ENCODE measurements at places on chromosomes 11 and 22.
A peak's percentile ranks its signal among the peaks of the same experiment; 100 is the strongest.

- no peak for DNase-seq
Observed at GRCh38 chr11:115741376-115742107, 237.3 kb upstream of the CADM1 start.

DNA sequence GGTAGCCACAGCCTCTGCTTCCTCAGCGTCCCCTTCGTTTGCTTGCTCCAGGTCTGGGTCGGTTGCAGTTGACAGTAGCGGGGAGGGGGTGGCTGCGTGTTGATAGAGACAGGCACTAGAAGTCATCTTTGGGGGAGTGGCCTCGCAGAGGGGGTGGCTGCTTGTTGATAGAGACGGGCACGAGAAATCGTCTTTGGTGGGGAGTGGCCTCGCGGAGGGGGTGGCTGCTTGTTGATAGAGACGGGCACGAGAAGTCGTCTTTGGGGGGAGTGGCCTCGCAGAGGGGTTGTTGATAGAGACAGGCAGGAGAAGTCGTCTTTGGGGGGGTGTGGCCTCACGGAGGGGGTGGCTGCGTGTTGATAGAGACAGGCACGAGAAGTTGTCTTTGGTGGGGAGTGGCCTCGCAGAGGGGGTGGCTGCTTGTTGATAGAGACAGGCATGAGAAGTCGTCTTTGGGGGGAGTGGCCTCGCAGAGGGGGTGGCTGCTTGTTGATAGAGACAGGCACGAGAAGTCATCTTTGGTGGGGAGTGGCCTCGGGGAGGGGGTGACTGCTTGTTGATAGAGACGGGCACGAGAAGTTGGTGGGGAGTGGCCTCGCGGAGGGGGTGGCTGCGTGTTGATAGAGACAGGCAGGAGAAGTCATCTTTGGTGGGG is 328.3 kb downstream of the TBC1D22A start:
- DNase-seq = no peak

DNA sequence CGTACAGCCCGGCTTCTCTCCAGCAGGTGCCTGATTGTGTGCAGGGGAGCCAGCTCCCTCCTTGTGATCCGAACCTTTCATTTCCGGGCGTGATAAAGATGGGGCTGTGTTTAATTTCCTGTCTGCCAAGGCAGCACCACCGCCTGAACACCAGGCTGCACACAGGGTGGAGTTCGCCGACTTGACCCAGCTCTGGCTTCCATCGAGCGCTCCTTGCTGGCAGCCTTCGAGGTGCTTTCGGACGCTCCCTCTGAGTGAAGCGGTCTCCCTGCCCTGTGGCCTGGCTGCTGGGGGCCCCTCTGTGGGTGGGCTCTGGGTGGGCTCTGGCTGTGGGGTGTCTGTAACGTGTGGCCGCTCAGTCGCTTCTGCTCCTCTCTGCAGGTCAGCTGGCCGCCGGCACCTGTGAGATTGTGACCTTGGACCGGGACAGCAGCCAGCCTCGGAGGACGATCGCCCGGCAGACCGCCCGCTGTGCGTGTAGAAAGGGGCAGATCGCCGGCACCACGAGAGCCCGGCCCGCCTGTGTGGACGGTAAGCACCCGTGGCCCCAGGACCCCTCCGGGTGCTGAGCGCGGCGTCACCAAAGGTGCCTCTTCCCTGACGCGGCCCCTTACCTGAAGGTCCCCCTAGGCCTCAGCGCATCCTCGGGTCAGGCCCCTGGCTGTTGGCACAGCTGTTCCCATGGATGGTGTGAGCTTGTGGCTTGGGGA is 1181.3 kb downstream of the BRD1 start:
- no peak for DNase-seq

GRCh38 chr11:102047305-102047924 is at the start of gene CFAP300:
Gene CFAP300, plus strand, starts transcription at chr11:102047437. Its CDS starts 34 bp downstream, at chr11:102047471.
- DNase-seq = peak; percentile 86

DNA sequence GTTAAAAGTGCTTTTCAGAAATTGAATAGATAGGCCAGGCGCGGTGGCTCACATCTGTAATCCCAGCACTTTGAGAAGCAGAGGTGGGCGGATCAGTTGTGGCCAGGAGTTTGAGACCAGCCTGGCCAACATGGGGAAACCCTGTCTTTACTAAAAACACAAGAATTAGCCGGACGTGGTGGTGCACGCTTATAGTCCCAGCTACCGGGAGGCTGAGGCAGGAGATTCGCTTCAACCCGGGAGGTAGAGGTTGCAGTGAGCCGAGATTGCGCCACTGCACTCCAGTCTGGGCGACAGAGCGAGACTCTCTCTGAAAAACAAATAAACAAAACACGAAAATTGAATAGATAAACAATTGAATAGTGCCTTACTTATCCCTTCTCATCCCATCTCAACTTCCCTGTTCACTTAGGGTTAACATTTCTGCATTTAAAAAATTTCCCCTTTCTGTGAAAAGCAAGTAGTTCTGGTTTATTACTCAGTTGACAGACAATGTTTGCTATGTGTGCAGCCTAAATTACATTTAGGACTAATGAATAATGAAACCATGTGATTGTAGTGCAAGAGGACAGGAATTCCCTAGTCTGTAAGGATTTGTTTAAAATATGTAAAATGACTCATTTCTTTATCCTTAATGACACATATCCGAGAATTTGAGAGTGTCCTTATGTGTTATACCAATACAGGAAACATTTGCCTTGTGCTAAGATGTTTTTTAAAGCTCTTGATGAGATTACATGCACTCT is 6.0 kb downstream of the RNF169 start:
- no peak for DNase-seq

DNA sequence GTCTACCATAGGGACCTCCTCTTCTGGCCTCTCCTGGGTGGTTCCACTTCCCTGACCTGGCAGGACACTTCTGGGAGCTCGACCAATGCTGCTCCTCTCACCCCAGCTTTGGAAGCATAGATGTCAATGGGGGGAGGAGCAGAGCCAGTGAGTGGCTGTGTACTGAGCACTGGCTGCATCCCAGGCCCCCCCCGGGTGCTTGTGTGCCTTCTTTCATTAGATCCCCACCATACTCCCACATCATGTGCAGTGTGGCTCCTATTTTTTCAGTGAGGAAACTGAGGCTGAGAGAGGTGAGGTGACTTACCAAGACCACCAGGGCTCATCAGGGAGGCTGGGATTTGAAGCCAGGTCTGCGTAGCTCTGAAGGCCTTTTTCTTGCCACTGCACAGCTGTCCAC is 44.3 kb downstream of the LRRC32 start:
- no peak for DNase-seq

DNA sequence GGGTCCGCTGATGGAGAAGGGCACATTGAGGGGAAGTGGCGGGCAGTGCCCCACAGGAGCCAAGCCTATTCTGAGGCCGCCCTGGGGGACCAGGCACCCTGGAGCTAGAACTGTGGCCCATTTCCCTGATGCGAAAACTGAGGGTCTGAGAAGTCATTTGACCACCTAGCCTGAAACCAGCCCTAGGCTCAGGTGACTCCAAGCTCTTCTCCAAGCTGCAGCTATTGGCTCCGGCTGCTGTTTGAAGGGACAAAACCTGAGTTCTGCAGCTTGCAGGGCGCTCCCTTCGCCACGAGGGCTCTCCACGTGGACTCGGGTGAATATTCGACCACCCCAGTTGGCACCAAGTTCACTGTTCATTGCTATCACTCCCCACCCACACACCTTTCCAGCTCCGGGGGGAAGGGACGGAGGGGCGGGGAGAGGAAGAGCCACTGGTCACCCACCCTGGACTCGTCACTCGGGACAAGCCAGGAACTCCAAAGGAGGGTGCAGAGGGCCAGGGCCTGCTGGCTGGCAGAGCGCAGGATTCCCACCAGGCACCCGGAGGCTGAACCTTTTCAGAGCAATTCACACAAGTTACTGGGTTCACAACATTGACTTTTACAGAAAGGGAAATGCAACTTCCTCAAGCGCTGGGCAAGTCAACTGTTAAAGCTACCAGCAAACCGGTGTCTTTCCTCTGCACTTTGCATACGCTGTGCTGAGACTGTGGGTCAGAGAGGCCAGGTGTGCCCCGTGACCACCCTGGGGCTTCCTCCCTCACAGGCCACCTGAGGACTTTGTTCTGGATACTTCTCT is 1.1 kb upstream of the RAC2 start:
- DNase-seq = no peak

DNA sequence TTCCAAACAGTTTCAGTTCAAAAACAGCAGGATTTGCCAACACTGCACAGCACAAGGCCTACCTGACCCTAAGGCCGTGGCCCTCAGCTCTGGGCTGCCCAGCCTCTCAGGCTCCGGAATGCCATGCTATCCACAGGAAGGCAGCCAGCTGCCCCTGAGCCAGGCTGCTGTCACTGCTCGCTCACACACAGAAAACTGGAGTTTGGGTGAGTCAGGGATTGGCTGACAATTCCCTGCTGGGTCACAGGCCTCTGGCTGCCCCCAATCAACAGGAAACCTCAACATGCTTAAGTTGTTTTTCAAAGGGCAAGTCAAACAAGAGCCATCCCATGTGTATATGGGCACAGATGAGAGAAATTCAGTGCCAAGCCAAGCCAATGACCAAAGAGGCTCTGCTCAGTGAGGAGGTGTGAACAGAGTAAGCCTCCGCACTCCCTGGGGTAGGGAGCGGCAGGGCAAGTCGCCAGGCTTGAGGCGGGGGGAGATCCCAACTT is 50.2 kb downstream of the RPL27A start:
- no peak for DNase-seq

DNA sequence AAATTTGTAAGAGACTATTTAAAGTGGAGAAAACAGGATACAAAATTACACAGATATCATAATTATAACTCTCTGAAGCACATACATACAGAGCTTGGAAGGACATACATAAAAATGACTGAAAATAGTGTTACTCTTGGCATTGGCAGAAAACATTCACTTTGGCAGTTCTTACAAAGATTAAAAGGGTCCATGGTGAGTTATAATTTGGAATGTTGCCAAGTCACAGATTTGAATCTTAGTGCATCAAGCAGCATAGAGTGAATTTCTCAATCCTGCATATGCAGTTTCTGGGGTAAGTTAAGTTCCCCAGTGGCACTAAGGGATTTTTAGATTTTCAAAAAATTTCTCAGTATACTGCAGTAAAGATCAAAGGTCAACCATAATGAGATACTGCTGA is 115.9 kb downstream of the CCDC81 start:
- DNase-seq = no peak

DNA sequence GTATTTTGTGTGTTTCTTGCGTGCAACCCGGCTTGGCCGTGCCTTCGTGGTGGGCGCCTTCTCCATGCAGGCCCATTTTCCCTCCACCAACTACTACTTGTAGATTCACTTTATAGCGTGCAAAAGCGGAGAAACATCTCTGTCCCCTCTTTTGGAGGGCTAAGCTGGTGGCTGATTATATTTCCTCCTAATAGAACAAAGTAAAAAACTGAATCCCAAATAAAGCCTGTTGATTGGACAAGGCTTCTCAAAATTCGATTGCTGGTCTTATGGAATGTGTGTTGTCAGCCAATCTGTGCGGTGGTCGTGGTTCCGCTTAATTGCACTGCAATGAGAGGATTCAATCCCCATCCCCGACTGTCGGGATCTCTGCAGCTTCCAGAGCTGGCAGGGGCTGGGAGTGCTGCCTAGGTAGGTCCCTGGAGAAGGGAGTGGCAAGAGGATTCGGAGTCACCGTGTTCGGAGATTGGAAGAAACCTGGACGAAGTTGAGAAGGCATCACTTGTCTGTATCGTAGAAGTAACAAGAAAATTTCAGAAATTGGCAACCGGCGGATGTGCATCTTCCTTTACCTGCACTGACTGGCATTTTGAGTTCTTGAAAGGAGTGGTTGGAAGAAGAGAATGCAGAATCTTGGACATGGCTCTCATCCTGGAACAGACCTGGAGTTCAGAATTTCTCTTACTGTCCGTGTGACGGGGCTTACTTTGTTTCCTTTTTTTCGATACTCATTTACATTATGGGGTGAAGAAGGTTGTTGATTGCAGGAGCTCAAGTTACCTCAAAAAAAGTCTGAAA is 1.1 kb downstream of the HMGXB4 start:
- peak; percentile 77 for DNase-seq

GRCh38 chr11:129992161-129992944 is 10.3 kb downstream of the PRDM10 start:
- DNase-seq = no peak

- DNase-seq = no peak
Observed at GRCh38 chr22:29383740-29384139, 4.6 kb downstream of the AP1B1 start.

DNA sequence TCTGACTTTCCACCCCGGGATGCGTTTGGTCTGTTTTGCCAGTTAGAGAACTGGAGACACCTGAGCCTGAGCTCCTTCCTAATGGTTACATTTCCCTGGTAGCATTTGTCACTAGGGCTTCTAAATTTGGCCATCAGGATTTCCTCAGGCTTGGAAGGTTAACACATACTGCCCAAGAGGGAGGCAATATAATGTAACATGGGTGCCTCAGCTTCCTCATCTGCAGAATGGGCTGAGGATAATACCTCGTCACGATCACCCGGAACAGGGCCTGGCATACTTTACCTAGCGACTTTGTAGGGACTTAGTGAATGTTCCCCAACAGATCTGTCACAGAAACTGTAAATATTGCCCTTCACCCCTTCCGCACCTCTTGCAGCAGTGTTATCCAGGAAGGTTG is 11.3 kb downstream of the IL17RA start:
- no peak for DNase-seq

GRCh38 chr22:42760806-42761565 is 40.3 kb upstream of the A4GALT start:
- no peak for DNase-seq
